ENCODE measurements at places on chromosomes 3 and 15.
A peak's percentile ranks its signal among the peaks of the same experiment; 100 is the strongest.

DNA sequence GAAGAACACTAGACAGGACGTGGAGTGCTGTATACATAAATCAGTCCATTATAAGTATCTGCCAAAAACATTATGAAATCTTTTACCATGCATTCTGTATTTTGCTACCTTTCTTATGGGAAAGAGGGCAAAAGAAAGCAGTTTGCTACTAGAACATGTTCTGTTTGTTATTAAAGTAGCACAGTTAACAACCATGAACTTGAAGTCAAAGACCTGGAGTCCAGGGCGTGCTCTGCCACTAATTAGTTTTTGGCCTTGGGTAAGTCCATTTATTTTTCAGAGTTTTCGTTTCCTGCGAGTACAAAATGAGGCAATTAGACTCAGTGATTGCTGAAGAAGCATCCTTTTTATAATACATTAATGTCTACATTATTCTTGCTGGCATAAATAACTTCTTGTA is 143.3 kb upstream of the AGTR1 start:
- DNase-seq, result no peak

- DNase-seq, result no peak
Observed at GRCh38 chr15:84979651-84980050, 2.0 kb upstream of the PDE8A start.

GRCh38 chr3:81929697-81930096 is 168.3 kb upstream of the GBE1 start:
- no peak for DNase-seq

DNA sequence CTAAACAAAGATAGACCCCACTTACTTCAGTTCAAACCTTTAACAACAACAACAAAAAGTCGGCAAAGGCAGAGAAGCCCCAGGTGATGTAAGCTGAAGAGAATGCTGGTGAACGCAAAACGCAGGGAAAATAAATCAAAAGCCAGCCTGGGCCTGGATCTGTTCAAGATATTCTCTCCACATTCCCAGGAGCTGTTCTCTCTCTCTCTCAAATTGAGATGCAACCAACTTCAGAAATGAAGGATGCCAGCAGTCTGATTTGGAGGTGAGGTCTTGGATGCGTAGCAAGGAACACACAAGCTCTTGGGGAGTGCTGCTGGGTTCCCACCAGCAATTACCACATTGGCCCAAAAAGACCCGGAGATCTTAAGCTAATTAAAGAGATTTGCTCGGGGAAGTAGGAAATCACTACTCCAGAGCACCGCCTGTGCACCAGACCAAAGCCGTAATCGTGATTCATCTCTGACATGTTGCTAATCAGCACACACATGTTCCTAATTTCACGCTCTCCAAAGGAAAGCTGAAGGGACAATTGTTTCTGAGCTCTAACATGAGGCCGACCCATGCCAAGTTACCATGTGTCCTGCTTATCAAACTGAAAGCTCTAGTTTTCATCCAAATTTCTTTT is 37.1 kb downstream of the IL17RD start:
- DNase-seq, result no peak

DNA sequence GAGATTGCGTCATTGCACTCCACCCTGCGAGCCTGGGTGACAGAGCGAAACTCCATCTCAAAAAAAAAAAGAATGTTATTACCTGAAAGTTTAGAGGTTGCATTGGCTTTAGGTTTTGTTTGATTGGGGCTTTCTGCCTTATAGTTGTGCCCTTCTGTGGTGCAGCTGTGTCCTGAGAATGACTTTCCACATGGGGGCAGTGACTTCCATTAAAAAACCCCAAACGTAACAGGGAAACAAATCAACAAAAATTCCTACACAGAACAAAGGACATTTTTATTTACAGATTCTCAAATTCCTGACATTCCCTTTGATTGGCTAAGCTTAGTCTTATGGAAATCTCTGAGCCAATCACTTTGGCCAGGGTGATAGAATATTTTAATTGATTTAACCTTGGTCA is 154.1 kb upstream of the GPR149 start:
- DNase-seq, result no peak

DNA sequence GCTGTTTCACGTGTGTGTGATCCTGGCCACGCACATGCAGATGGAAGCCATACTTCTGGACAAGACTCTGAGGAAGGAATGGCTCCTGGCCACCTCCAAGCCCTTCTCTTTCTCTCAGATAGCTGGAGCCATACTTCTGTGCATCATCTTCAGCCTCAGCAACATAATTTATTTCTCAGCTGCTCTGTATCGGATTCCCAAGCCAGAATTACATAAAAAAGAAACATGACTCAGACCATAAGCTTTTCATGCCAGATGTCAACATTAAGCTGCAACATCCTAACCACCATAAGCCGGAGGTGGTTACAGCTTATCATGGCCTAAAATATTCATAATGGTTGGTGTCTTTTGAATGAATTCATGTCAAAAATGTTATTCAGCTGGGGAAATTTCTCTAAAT is 10.6 kb upstream of the KIF23 start:
- DNase-seq, result no peak

- DNase-seq, result no peak
Observed at GRCh38 chr3:4956738-4957137, 22.5 kb upstream of the BHLHE40 start.

DNA sequence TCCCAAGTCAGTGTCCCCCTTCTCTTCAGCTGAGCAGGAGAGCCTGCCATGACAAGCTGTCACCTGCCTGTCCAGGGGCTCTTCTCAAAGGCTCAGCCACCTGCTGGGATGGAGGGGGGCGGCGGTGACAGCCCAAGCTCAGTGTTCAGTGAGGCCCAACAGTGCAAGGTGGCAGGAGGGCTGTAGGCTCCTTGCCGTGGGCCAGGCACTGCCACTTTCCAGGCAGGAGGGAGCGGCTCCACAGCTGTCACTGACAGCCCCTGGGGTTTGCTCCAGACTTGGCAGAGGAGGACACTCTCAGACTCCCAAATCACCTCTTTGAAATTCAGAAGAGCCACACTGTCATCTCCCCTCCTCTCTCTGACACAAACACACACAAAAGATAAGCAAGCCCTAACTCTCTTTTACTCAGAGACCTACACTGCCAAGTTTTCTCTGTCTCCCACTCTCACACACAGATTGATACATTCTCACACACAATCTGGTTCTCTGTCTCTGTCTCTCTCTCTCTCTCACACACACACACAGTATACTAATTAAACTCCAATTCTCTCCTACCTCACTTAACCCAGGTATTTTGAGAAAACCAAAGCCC is 443.3 kb downstream of the EPHB1 start:
- no peak for DNase-seq

GRCh38 chr3:59423707-59424106 is 373.9 kb upstream of the CFAP20DC start:
- no peak for DNase-seq

DNA sequence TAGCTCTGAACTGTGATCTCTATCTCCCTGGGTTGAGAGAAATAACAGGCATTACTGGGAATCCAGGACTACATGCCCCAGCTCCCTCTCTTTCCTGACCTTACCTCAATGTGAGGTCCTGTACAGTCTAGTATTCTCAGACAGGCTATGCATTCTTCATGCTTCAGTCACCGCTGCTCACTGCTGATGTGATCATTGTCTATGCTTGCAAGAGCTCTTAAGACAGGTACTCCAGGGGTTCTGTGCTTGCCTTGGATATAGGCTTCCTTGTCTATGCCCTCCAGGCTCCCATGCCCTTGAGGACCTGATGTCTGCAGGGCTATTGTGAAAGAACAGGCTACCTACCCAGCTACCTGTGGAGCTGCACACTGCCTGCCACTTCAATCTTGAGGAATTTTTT is 183.6 kb downstream of the MBNL1 start:
- DNase-seq, result no peak

DNA sequence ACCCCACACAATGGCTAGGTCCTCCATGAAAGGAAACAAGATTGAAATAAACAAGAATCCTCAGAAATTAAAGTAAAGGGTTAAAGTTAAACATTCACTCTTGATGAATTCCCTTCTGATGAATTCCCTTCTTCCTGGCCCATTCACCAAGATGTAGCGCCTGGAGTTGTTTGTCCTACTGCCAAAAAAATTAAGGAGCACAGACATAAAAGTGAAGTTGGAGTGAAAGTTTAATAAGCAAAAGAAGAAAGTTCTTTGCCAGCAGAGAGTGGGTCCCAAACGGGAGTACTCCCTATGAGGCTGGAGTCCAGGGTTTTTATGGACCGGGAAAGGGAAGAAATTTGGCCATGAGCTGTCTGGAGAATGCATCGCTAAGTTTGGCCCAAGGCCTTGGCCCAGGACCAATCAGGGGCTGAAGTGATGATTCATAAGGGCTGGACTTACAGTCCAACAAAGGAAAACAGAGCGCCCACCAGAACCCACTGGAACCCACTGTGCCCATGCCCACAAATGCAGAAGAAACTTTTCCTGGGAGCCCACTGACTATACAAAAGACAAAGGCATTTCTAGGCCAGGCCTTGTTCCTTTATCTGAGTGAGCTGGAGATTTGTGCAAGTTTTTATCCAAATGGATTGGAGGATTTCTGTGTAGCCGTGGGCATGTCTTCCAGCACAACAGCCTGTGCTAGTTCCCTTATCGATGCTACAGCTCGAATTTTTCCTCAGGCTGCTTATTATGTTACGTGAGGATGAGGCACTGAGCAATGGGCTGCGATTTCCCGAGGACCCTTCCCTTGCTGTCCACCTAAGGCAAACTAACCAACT is 1561.6 kb downstream of the OTOL1 start:
- no peak for DNase-seq

- DNase-seq, result no peak
Observed at GRCh38 chr3:125194061-125194848, 18.3 kb downstream of the SLC12A8 start.

DNA sequence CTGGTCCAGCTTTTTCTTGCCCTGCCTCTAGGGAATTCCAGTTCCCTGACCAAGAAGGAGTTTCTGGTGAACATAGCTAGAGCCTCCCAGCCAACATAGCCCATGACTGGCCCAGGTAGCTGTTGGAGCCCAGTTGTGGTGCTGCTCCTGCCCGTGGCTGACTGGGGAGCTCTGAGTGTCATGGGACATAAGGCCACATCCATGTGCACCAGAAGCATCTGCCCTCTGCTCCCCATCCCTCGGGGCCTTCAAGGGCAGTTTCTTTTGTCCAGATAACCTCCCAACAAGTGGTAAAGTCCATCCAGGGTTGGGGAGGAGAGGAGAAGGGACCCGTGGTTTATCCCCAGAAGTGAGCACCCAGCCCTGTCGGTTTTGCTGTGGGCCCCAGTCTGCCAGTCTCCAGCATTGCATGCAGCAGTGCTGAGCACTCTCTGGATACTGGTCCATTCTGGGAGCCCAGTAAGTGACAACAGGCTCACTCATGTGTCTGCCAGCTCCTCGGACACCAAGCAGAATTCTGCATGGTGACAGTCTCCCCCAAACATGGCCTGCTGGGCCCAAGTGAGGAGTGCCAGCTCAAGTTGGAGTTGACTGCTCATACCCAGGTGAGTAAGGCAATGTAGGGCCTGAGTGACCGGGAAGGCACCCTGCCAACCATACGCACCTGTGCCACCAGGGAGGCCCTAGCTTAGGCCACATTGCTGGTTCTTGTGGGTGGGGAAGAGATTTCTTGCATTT is 28.8 kb downstream of the ACAA1 start:
- no peak for DNase-seq

GRCh38 chr15:95875121-95875643 is 455.3 kb upstream of the NR2F2 start:
- no peak for DNase-seq

- no peak for DNase-seq
Observed at GRCh38 chr15:51274956-51275355, 63.4 kb downstream of the CYP19A1 start.

GRCh38 chr3:138125548-138126221 is 6.5 kb downstream of the A4GNT start:
- DNase-seq, result no peak

- DNase-seq, result no peak
Observed at GRCh38 chr3:111828530-111828929, 30.5 kb upstream of the PHLDB2 start.

DNA sequence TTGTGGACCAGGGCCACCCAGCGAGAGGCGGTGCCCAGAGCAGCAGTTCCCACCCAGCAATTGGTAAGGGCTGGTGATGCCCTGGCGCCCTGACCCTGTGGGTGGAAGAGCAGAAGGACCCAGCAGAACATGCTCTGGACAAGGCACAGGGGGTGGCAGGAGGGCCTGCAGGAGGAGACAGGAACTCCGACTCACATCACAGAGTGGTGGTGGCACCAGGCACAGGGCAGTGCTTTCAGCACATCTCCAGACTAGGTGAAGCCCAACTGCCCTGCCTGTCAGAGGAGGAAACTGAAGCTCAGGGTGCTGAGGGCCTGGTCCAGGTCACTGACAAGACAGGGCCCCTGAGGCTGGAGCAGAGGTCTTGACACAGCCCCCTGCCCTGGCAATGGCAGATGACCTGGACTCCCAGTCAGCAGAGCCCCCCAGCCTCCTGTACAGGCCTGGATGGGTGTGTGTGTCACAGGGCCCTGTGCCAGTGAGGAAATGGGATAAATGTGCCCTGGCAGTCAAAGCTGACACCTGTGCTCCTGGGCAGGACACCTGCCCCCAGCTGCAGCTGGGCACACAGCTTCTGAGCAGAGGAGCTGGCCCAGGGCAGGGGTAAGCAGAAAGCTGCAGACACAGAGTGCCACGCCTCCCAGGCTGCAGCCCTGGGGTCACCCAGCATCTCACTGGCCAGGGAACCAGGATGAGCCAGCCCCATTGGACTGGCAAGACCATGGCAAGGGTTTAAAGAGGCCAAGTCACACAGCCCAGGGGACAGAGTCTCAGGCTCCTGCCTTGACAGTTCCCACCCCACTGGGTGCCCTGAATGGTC is 11.4 kb downstream of the KLF15 start:
- DNase-seq, result no peak

GRCh38 chr3:184611607-184612281 is 50.2 kb downstream of the EPHB3 start:
- DNase-seq, result no peak

GRCh38 chr3:58574106-58574505 is 3.1 kb downstream of the FAM107A start:
- no peak for DNase-seq

DNA sequence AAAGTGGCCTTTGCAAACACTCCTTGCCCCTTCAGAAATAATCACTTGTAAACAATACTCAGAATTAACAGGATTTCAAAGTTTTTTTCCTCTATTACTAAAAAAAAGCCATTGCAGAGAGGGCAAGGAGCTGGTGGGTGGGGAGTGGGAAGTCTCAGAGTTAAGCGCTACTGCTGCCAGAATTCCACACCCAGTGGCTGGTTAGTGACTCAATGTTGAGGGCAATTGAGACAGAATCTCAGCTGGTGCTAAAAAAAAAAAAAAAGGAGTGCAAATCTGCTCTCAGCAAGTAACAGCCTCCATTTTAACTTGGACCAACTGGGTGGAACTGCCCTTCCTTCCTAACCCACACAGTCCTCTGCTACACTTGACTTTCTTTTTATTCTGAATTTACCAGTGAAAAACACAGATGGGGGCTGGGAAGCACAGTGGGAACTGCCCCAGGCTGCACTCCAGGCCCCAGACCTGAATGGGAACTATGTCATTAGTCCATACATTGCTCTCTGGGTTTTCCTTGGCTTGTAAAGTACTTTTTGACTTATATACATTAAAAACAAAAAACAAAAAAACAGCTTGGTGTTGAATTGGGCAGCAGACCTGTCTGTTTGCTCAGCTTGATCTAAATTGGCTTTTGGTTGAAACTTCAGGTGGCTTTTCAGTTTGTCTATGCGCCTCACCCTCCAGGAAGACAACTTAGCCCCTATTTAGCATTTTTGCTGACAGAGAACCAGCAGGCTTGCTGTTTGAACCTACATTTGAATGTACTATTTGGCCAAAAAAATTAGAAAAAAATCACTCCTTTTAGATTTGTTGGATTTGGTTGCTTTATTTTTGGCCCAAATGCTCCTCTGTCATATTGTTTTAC is 357.8 kb upstream of the TBL1XR1 start:
- peak; percentile 5 for DNase-seq

GRCh38 chr3:140007081-140007480 is 72.1 kb downstream of the CLSTN2 start:
- DNase-seq, result no peak

Data from stimulated activated CD8-positive, alpha-beta memory T cell treated with anti-CD3 and anti-CD28 coated beads, Interleukin-7, amount 100 ng/mL, for 4 hours (primary cell).